Stimulated activated CD8-positive, alpha-beta memory T cell treated with anti-CD3 and anti-CD28 coated beads, Interleukin-7, amount 100 ng/mL, for 24 hours (primary cell): ENCODE measurements at places on chromosomes 6 and 20.
A peak's percentile ranks its signal among the peaks of the same experiment; 100 is the strongest.

- DNase-seq = no peak
These were observed 120.5 kb downstream of the MEI4 start for GRCh38 chr6:77773157-77773822.

GRCh38 chr20:34362502-34363061 lies 491 bp upstream of the ITCH start:
- DNase-seq = no peak

DNA sequence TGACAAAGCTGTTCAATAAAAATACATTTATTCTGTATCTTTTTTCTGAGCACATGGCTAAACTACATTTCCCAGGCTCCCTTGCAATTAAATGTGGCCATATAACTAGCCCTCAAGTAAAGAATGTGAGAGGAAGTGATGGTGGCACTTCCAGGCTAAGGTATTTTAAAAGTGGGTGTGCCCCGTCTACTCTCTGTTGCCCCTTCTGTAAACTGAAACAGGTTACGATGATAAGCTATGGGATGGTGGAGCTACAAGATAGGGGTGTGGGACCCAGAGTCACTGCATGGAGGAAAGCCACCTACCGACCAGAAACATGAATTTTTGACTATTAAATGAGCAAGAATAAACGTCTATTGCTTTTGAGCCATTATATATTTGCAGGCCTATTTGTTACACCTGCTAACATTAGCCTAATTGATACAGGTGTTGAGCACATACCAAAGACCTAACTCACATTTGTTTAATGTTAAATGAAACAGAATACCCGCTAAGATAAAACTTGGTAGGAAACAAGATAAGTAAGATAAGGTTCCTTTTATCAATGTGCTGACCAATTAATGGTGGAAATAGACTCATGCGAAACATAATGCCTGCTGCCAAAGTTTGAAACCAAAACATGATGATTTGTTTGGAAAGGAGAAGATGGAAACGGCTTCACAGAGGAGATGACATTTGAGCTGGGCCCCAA lies 3.1 kb downstream of the FYN start:
- no peak for DNase-seq

GRCh38 chr20:49534255-49534712 lies 33.7 kb downstream of the PTGIS start:
- DNase-seq = peak; percentile 30
